ENCODE measurements at places on chromosomes 4 and X. TPM values are rescaled to one million over a fixed set of nuclear protein-coding genes. Genes with fewer than 3 reads are reported as not detected.

GRCh38 chr4:3201718-3202702 is 46.9 kb upstream of the MSANTD1 start:
- peak; percentile 81 for DNase-seq

- DNase-seq: no peak
Observed at GRCh38 chrX:135112096-135112729, 8.1 kb downstream of the ETDB start.

Gene CLNK
- total RNA-seq: not detected

Gene C1QTNF7
- total RNA-seq: 1.2 TPM

Gene PAGE4
- not detected for total RNA-seq

DNA sequence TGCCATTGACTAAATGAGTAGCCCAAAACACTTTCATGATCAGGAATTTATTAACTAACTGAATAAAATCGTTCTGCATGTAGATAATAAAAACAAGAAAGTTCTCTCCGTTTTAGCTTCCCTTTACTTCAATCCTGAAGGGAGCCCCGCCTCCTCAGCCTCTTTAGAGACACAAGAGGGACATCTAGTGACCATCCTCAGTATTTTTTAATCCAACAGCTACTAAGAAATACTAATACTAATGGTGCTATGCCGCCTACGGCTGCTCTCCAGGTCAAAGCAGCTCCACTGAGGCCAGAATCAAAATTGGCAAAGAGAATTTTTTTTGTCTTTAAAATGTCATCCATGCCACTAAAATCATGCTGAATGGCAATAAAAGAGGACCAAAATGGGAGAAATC is 3.2 kb upstream of the PCDH19 start:
- no peak for DNase-seq

DNA sequence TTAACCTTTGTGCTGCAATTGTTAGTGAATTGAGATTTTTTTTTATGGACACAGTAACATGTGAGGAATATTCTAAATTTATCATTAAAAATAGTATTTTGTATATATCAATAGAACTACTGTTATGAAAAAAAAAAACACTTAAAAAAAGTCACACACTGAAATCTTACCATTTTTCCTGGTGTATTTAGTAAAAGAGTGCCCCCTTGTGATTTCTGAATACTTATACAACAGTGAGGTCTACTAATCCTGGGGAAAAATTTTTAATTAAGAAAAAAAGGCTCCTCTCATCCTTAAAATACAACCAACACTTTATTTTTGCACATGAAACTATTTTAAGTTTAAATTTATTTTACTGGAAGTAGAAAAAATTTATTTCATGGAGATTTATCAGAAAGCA is 56.4 kb upstream of the SPOCK3 start:
- no peak for DNase-seq

- DNase-seq: no peak
Observed at GRCh38 chr4:35644591-35644990, 599.7 kb downstream of the ARAP2 start.

Gene EXOC1
- total RNA-seq: 50.4 TPM

DNA sequence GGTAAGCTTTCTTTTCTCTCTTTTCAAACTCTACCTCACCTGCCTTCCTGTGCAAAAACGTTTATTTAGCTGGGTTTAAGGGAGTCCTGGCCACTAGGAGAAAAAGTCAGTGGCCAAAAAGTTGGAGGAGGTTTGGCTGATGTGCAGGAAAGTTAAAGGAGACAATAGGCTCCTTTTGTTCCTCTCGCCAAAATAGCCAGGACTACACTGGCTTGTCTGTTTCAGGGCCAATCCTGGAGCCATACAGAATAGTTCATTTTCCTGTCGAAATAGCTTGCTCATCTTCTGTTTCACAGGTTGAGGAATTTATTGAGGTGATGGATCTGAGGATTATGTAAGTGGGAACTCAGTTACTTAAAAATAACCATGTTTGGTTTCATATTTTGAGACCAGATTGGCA is 423 bp downstream of the HEPH start:
- DNase-seq: no peak

- no peak for DNase-seq
Observed at GRCh38 chrX:57977992-57978391, 67.7 kb upstream of the ZXDA start.

Gene GCNA
- 3.0 TPM for total RNA-seq

GRCh38 chr4:129163427-129163826 is 67.5 kb downstream of the C4orf33 start:
- DNase-seq: no peak

GRCh38 chrX:110415440-110416170 is 57.0 kb downstream of the RTL9 start:
- no peak for DNase-seq

Gene SMR3B
- total RNA-seq: not detected

All from Peyer's patch (tissue), 4 donors.